NCI-H1048 (cell line): ENCODE measurements at places on chromosomes 7 and 10.

GRCh38 chr10:73076360-73077183 lies 20.1 kb downstream of the P4HA1 start:
- no peak for DNase-seq

DNA sequence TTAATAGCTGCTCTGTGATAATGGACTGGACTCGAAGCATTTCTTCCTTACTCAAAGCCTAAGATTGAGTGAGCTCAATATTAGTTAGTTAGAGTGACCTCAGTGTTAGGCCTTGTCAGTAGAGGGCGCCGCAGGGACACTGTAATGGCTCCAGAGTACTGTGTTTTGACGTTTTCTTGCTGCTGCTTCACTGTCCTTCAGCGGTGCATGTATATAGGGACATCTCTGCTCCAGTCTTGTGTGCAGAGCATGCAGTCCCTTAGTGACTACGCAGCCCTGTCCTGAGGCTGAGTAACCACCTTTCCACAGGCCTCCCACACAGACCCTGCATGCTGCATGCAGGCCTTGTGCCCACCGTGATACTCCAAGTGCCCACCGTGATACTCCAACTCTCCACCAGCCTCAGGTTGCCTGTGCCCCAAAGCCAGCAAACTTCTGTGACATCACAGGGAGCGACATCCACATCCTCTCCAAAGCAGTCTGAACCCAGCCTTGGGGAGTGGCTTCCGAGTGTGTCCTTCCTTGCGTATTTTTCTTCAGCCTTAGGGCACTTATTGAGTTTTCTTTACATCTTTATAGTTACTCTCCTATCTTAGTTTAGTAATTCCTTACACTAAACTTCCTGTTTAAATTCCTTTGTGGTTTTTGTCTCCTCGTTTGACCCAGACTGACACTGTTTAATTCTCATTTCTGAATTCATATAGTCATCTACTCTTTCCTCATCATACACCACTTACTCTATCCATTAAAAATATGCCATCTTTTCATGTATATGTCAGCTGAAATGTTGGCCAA lies 118.2 kb downstream of the JAZF1 start:
- peak; percentile 14 for DNase-seq

DNA sequence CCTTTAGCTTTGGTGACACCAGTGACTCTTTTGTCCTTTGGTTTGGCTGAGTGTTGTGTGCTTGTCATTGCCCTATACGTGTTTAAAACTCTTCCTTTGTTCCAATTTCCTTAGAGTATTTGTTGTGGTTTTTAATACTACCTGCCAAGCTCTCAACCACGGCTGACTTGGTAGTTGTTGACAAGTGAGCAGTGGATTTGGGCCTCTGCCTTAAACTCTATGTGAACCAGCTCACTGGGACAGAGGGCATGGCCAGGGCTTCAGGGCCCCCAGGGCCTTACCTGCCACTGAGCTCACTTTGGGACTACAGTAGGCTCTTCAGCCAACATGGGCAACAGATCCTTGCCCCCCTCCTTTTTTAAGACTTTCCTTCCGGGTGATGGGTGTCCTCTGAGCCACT lies 9.6 kb upstream of the DMBT1 start:
- DNase-seq: no peak

DNA sequence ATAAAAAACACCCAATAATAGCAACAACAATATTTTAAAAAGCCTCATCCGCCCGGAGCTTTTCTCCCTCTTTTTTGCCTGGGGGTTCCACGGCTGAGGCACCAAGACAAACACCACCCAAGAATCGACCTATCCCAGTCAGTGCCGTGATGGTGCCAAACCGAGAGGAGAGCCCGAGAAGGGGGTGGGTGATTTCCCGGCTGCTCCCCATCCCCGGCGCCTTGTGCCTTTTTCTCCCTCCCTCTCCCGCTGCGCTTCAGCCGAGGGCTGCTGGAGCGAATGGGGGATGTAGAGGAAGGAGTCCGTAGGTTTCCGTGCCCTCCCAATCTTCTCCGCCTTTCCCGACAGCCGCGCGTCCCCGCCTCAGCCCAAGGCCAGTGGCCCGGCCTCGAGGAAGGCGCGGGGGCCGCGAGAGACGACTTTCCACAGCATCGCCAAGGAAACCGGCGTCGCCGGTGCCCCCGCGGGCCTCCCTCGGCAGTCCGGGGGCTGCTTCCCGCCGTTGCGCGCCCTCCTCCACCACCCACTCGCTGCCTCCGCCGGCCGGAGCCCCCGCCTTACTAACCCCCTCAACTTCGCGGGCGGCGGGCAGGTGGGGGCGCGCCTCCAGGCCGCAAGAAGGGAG lies 1.3 kb downstream of the EGR2 start:
- no peak for DNase-seq

GRCh38 chr7:3243256-3243655 lies 57.8 kb upstream of the SDK1 start:
- no peak for DNase-seq

DNA sequence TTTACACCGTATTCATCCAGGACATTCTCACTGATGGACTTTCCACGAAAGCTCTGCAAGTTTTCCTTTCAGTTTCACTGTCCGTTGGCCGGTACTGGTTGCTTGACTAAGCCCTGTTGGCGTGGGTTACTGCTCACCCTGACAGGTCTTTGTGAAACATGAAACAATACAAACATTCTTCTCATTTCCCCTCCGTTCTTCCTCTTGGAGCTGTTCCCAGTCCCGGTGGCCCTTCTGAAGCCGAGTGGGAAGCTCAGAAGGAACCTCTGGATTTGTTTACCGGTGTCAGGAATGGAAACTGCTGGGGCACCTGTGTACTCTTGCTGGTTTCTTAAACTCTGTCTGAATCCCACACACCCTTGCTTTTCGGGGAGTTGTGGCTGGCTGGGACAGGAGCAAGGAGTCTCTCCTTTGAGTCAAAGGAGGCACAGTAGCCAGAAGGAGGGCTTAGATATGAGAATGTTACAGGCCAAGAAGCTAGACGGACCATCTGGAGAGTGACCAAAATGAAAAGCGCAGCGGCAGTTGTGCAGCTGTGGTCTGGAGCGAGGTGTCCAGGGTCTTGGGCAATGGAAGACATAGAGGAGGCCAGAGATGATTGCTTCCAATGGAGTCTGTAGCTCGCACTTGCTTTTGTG lies 45.7 kb downstream of the LYZL2 start:
- DNase-seq: peak; percentile 47

DNA sequence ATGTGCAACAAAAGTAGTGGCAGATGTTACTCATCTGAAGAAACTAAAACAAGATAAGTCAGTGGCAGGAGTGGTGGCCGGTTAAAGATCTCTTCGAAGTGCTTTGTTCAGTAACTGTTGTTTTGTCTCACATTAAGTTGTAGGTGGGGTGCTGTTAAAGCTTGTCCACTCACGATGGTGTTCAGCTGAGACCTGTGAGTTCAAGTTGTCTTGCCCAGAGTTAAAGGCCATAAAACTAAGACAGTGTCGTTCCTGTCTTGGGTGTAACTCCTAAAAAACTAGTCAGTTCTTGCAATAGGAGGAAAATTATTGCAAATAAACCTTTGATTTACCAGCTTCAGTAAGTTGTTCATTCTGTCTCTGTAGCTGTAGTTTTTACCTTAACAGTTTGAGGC lies 857 bp upstream of the FOXP2 start:
- DNase-seq: no peak

- no peak for DNase-seq
Measured at GRCh38 chr7:90188281-90188680, 23.3 kb upstream of the STEAP2 start.

DNA sequence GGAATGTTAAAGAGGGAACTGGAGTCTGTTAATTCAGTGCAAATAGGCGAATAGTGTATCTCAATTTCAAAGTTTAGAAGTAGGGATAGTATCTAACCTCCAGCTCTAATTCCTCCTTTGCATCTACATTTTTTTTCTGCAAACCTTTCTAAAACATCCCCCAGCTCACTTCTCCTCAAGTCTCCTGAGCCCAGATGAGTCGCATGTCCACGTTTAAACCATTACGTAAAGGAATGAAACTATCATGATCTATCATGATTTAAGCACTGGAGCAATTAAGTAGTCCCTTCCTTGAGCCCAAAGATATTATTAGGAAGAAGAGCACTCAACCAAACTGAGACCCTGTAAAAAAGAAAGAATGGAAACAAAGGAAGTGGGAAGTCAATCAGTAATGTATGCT lies 29.9 kb downstream of the GPR22 start:
- no peak for DNase-seq

GRCh38 chr7:26425655-26426054 lies 134.0 kb downstream of the SNX10 start:
- DNase-seq: no peak

GRCh38 chr10:13788711-13789447 lies 202.1 kb downstream of the PRPF18 start:
- DNase-seq: no peak

- no peak for DNase-seq
Measured at GRCh38 chr10:30816159-30816819, 186.7 kb upstream of the LYZL2 start.

GRCh38 chr7:22935269-22935668 lies 78.7 kb downstream of the HYCC1 start:
- DNase-seq: no peak

DNA sequence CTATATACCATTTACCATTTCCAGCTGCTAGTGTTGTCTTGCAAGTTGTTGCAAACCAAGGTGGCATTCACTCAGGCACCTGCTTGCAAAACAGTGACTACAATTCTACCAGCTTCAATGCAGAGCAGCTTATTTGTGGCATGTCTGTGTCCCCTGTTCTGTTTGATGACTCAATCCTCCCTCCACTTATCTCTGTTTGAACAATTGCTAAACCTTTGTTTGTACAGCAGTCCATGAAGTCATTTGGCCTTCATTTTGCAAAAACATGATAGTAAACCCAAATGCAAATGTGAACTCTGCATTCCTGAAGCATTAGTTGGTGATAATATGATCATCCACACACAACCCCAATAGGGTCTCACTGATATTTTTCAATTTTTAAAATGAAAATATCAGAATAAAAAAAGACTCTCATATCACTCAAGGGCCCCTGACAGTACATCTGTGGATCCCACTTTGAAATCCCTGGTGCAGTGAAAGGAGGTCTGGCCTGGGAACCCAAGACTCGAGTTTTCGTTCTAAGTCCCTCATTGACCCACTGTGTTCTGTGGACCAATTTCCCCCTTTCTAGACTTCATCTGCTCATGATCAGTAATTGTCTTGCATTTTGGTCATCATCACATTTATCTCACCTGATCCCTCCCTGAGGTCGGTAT lies 425.4 kb downstream of the RPS24 start:
- DNase-seq: peak; percentile 21

GRCh38 chr10:79502561-79503309 lies 9.6 kb upstream of the EIF5AL1 start:
- no peak for DNase-seq

- DNase-seq: no peak
Measured at GRCh38 chr10:7512487-7512886, 101.7 kb upstream of the SFMBT2 start.

- no peak for DNase-seq
Measured at GRCh38 chr10:105769248-105770184, 1128.4 kb downstream of the SORCS3 start.

DNA sequence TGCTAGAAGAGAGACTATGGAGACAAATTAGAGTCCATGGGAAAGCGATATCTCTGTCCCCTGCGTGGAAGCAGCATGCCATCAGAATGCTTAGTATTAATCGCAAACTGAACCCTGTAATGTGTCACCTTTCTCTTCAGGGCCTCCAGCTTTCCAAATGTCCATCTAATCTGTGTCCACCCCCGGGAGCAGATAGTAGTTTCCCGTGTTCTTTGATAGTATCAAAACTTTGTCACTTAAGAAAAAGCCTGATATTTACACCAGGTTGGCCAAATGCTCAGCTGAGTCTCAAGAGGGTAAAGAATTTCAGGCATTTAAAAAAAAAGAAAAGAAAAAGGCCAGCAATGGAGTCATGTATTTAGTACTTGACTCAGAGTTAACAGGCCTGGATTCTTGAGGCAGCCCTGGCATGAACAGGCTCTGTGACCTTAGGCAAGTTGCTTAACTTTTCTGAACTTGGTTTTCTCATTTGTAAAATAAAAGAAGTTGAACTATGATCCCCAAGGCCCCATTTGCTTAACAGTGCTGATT lies 10.4 kb upstream of the GSAP start:
- no peak for DNase-seq

- no peak for DNase-seq
Measured at GRCh38 chr10:3350617-3351258, 178.2 kb upstream of the PITRM1 start.

- no peak for DNase-seq
Measured at GRCh38 chr10:42780456-42780855, 2.1 kb upstream of the BMS1 start.

- no peak for DNase-seq
Measured at GRCh38 chr7:117118579-117119180, 165.4 kb downstream of the ST7 start.

DNA sequence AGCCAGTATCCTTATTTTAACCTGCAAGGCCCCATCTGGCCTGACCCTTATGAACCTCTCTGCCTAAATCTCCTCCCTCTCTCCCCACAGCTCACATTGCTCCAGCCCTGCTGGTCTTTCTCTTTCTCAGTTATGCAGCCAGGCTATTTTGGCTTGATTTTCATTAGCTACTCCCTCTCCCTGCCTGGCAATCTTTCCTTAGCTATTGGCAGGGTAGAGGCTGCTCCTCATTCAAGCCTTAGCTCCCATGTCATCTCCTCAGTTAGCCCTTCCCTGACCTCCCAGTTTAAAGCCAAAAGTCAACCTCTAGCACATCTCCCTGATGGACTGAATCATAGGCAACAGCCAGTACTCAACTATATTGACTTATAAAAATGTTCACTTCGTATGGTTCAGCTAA lies 214.4 kb upstream of the CELF2 start:
- no peak for DNase-seq

DNA sequence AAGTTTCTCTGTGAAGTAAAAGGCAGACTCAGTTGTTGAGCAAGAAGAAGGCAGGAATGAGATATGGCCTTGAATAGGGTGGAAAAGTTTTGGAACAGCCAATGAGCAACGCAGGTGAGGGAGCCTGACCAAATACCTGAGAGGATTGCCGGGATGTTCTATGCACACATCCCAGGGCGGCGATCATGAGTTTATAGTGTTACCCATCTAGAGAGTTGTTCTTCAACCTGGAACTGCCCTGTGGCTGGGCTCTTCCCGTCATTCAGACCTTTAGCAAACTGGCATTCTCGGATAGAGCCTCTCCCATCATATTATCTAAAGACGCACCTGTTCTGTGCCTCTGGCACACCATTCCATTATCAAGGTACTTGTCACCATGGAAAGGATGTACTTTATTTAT lies 103.0 kb upstream of the KIF5B start:
- no peak for DNase-seq

DNA sequence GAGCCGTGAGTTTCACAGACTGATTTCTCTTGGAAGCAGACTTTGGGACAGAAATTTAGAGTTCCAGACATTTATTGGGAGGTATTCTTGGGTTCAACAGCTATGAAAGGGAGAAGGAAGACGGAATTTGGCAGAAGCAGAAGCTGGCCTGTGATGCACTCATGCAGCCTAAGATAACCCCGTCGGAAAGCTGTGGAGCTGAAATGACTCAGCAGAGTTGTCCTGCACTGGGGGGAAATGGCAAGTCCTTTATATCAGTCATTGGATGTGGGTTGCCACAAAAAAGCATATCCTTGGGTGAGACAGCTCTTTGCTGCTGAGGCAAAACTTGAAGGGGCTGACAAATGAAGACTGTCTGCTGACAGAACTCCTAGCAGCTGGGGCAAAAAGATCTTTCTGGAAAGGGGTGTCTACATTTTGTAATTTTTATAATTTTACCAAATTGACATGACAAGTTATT lies 11.5 kb upstream of the MICU1 start:
- no peak for DNase-seq

- no peak for DNase-seq
Measured at GRCh38 chr7:140903741-140904480, 20.8 kb downstream of the BRAF start.

GRCh38 chr10:69250041-69250440 lies 28.3 kb upstream of the HK1 start:
- DNase-seq: no peak

- DNase-seq: no peak
Measured at GRCh38 chr7:131225619-131226513, 101.8 kb upstream of the MKLN1 start.
